ENCODE measurements at places on chromosomes 16 and 17.
A peak's percentile ranks its signal among the peaks of the same experiment; 100 is the strongest.

DNA sequence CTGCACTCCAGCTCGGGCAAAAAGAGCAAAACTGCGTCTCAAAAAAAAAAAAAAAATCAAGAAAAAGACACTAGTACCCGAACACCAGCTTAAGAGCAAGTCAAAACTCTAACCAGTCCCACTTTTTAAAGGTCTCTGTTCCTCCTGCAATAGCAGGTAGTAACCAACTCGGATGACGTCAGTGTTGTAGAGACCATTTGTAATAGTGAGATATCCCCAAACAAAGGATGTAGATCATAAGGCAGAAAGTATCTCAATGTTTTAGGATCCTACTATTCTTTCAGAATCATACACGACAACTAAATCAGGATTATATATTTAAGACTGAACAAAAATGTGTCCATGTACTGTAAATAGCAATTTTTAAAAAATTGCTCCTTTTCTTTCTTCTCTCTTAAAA, 2.4 kb downstream of the JPT1 start:
- DNase-seq = no peak

GRCh38 chr16:87824016-87824990, 45.0 kb downstream of the SLC7A5 start:
- no peak for DNase-seq

- no peak for DNase-seq
These were observed 834 bp upstream of the TXNDC11 start for GRCh38 chr16:11743308-11744074.

DNA sequence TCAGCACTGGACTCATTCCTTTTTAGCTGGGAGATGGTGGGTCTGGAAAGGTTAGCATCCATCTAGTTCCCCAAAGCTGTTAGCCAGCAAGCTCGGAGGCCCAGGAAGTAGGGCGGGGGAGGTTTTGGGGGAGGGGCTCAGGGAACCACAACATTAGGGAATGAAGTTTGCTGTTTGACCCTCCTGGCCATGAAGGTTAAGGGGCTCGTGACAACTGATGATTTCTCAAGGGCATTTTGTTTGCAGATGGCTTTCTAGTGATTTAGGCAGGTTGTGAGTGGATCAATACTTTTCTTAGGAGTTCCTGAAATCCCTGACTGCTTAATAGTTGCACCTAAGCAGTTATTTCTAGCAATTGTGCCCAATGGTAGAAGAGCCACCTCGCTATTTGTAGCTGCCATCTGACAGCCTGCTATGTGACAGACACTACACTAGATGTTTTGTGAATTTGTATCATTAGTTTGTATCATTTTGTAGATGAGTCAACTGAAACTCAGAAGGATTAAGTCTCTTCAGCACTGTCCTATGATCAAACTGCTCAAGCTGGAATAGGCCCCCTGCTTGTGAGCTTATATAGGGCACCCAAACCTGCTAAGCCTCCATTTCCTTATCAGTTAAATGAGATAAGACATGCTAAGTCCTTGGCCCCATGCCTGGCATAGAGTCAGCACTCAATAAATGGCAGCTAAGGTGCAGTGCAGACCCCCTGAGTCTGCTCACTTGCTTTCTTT, 146.4 kb downstream of the IRX3 start:
- no peak for DNase-seq

GRCh38 chr16:84314373-84314772, 19.7 kb downstream of the WFDC1 start:
- DNase-seq = no peak

GRCh38 chr16:51450909-51451308, 299.8 kb upstream of the SALL1 start:
- no peak for DNase-seq

- DNase-seq = no peak
These were observed 46.1 kb downstream of the DCUN1D3 start for GRCh38 chr16:20853981-20854620.

GRCh38 chr17:29111816-29112499, 68.2 kb downstream of the MYO18A start:
- peak; percentile 15 for DNase-seq

DNA sequence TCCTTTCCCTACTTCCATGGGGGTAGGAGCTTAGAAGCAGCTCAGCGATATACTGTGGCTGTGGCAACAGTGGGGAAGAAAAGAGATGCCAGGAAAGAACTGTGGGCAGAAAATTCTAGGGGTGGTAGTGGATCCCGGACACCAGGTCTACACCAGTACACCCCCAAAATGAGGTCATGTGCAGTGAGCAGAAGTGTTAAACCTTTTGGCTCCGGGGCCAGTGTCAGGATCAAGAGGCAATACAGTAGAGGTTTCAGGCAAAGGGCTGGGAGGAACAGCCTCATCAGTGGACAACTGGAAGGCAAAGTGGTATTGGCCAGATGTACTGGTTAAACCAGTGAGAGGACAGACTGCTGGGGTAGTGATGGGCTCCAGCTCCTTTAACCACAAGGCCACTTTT, 163.1 kb upstream of the CCL2 start:
- DNase-seq = no peak

Measured in NCI-H1048 (cell line).